Activated naive CD4-positive, alpha-beta T cell treated with anti-CD3 and anti-CD28 coated beads, Interleukin-2, amount 50 U/mL, for 16 hours (primary cell): ENCODE measurements at places on chromosomes 13 and 19.

DNA sequence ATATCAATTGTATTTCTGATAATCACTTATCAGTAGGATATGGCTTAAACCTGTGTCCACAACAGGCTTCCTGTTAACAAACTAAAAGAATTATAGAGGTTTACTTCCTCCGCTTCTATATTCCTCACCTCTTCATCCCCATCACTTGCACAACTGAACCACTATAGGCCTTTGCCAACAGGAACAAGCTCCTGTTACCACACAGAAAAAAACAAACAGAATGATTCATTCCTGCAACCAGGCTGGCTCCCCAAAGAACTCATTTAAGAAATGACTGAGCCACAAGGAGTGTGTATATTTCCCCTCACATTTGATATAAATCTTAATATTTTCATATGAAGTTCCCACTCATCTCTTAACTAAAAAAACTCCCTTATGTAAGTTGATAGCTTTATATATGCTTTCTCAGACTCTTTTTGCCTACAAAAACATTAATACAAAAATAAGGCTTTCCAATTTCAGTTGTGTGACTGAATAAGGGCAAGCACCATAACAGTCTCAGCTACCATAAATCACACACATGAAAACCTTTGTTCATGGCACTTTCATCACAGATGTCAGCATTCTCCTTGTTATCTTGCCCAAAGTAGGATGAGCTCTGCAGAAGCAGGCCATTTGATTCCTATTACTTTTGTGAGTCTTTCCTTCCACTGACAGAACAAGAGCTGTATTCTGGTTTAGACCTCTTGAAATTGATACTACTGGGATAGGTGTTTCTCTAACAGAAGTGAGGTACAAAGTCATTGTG, 366.8 kb downstream of the SLITRK1 start:
- no peak for DNase-seq

GRCh38 chr19:50639121-50640112, at the start of gene SYT3:
Gene SYT3, minus strand, starts transcription at chr19:50639881. Its CDS starts 2,470 bp downstream, at chr19:50637411.
- peak; percentile 53 for DNase-seq

GRCh38 chr19:53007606-53008005, 6.1 kb upstream of the ERVV-1 start:
- no peak for DNase-seq

- DNase-seq, result peak; percentile 52
Observed at GRCh38 chr19:57103573-57104277, 16.1 kb upstream of the USP29 start.

GRCh38 chr13:103140001-103140671, 73.9 kb upstream of the SLC10A2 start:
- no peak for DNase-seq

- peak; percentile 87 for DNase-seq
Observed at GRCh38 chr19:46704379-46705076, 12.4 kb downstream of the PRKD2 start.

DNA sequence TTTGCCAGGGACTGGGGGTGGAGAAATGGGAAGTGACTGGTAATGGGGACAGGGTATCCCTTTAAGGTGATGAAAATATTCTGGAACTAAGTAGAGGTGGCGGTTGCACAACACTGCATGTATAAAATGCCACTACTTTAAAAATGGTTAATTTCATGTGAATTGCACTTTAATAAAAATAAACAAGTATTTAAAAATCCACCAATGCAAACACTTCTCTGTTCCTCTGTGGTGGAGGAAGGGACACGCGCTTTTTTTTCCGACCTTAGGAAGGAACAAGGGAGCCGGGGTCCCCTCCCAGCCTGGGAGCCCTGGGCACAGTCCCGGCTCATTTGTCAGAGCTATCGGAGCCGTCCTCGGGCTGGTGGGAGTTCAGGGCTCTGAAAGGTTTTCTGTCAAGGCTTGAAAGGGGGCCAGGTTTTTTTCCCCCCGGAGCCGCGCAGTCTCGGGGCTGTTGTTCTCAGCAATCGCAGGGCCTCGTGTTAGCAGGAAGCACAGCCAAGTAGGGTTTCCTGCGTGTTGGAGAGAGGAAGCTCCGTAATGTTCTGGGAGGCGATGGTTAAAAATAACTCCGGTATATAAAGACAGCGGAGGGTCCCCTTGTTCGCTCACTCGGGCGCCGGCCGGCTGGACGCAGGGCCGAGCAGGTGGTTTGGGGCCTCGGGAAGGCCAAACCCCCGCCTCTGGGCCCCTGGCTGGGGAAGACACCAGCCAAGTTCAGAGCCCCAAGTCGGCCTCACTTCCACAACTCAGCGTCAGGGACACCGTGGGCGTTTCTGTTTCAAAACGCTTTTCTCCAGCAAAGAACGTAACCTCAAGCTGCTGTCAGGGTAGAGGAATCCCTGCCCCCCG, 41.2 kb upstream of the KLF2 start:
- DNase-seq, result peak; percentile 77

- DNase-seq, result peak; percentile 80
Observed at GRCh38 chr19:45059258-45059965, 16.9 kb downstream of the ZNF296 start.
